ENCODE measurements at places on chromosomes 12 and 14. TPM values are rescaled to one million over a fixed set of nuclear protein-coding genes. Genes with fewer than 3 reads are reported as not detected.

The SLC6A15 gene
- polyA plus RNA-seq, result 0.68 TPM

The GALNT9 gene
- polyA plus RNA-seq, result 6.2 TPM

The NIN gene
- polyA plus RNA-seq, result 34.6 TPM

The FOXA1 gene
- 3.8 TPM for polyA plus RNA-seq

The AMDHD1 gene
- 1.3 TPM for polyA plus RNA-seq

The SLC35F4 gene
- polyA plus RNA-seq, result 3.1 TPM

The CDK17 gene
- polyA plus RNA-seq, result 37.4 TPM

The BLTP3B gene
- 26.7 TPM for polyA plus RNA-seq

The SPTSSA gene
- 36.3 TPM for polyA plus RNA-seq

The PLA2G1B gene
- 0.31 TPM for polyA plus RNA-seq

The AMHR2 gene
- polyA plus RNA-seq, result 0.13 TPM

The TSPAN9 gene
- polyA plus RNA-seq, result 95.0 TPM

The KRT6C gene
- polyA plus RNA-seq, result not detected

GRCh38 chr12:69639400-69640016 lies 28.8 kb upstream of the LRRC10 start:
- no peak for DNase-seq

DNA sequence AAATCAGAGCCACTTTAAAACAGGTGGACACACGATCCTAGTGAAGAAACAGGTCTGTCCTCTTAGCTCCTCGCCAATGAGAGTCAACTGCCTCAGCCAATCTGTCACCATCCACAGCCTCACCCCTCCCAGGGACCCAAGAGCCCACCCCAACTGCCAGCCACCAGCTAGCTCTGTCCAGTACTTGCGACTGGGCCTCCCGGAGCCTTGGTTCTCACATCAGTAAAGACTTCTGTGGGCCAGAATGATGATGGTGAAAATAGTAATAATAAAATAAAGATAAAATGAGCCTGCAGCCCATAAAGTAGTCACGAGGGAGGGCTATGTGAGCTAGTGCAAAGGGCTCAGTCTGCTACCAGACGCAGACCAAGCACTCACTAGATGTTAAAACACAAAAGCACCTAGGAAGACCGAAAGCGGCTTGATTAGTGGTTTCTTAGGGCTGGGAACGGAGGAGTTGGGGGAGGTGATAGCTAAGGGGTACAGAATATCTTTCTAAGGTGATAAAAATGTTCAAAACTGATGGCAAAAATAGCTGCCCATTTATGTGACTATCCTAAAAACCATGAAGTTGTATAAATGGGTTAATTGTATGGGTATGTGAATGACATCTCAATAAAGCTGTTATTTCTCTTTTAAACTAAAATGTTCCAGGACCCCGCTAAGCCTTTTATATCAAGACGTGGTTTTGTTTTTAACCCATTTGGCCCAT lies 39.8 kb downstream of the ACTN1 start:
- DNase-seq, result no peak

DNA sequence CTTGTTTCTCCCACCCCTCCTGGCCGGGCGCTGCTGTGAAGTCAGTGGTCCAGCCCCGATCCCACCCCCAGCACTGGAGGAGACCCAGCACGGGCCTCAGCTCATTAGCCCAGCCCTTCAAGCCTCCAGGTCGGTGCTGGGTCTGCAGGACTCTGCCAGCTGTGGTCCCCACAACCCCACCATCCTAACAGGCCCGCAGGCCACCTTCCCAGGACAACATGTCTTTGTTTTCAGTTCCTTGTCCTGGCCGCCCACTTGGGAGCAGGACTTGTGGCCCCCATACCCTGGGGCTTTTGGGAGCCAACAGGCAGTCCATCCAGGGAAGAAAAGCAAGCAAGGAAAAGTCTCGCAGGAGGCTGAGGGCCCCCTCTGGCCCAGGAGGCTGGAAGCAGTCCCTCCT lies 60.0 kb downstream of the HRK start:
- no peak for DNase-seq

DNA sequence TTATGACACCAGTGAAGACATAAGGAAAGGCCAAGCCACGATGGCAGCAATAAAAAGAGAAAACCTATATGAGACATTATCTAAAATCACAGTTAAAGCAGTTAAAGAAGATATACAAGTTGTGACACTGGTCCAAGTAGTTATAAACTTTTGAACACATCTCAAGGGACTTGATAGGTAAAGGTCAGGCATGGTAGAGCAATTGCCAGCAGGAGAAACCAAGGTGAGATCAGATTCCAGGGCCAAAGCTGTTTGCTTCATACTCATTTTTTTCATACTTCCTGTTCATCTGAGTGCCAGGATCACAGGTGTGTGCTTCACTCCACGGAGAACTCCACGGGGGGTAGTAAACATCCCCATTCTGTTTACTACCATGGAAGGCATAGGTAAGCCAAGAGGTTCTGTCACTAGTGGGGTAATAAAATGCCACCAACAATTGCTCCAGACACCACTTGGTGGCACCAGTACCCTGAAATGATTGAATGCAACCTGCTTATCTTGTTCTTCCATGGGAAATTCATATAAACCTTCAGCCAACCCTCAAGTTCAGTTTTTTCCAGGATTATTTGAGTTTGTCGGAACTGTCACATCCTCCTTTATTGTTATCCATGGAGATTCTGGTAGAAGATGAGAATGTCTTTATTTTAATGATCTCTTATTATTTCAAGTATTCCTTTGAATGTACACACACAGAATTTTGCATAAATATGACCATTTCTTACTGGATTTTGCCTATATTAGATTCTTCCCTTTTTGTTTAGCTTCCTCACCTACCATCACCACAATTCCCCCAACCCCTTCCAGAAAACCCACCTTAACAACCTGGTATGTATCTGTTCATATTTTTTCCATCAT lies 59.2 kb upstream of the TSPAN8 start:
- no peak for DNase-seq

DNA sequence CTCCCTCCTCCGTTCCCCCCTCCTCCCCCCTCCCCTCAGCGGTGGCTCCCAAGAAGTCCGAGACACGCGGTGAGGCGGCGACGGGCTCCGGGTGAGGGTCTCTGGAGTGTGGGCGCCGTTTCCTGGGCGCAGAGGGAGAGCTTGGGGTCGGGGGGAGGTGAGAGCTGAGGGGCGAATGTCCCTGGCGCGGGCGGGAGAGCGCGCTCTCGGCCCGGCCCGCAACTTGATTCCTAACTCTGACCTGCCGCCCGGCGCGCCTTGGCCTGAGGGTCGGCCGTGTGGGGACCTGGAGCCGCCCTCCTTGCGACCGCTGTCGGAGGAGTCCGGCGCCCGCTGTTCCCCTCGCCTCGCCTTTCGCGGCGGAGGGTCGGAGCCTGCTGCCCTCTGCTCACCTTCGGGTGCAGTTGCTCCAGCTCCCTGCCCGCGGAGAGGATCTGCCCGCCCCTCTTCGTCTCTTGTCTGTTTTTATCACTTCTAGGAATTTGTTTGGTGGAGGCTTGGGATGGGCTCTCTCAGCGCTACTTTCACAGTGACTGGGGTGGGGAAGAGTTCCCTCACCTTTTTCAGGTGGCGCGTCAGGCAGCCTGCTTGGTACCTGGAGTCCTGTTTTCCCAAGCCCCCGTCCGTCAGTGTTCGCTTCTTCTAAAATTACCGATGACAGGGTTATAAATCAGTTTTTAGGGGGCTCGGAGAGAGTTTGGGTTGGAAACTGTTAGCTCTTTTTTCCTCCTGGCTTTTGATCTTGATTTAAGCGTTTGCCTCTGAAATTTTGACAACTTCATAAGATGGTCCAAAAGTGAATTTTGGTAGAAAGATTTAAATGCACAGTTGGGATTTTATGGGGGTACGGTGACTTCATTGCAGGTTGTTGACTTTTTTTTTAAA lies 495 bp downstream of the ADIPOR2 start:
- DNase-seq, result peak; percentile 38

DNA sequence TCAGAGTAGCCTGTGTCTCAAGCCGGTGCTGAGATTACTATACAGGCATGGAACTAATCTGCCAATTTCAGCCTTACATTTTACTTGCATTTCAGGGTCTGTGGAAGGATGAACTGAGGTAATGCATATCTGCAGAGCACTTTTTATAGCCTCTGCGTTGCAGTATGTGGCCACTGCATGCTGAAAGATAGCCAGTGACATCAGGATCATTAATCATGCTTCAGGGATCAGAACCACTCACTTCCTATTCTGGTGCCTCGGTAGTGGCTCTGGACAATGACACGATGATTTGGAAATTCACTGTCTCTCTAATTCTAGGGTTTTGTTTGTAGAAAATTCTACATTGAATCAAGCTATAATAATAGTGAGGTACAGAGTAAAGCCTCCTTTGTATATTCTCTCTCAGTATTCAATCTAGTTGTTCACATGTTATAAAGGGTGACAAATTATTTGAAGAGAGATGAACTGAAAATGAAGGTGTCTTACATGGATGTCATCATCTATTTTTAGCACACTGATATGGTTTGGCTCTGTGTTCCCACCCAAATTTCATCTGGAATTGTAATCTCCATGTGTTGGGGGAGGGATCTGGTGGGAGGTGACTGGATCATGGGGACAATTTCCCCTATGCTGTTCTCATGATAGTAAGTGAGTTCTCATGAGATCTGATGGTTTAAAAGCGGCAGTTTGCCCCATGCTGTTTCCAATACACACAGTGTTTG lies 554.3 kb upstream of the MIS18BP1 start:
- DNase-seq, result no peak

DNA sequence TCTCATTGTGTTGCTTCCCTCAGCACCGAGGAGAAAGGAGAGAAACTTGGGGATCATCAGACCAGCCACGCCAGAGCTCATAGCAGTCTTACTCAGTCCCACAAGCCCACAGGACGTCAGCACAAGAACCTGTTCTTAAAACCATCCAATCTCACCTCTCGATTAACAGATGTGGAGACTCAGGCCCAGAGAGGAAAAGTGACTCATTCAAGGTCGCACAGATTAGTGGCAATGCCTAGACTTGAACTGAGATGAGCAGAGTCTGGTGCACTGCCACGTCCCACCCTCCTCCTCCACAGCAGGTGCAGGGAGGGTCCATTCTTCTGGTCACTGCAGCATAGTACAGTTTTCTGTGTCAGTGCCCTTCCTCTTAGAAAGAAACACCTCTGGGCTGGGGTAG lies 154.9 kb upstream of the PZP start:
- no peak for DNase-seq

DNA sequence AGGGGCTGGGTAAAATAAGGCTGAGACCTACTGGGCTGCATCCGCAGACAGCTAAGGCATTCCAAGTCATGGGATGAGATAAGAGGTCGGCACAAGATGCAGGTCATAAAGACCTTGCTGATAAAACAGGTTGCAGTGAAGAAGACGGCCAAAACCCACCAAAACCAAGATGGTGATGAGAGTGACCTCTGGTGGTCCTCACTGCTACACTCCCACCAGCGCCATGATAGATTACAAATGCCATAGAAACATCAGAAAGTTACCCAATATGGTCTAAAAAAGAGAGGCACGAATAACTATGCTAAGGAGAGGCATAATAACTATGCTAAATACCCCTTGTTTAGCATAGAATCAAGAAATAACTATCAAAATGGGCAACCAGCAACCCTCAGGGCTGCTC lies 46.2 kb upstream of the MAP3K9 start:
- DNase-seq, result no peak

DNA sequence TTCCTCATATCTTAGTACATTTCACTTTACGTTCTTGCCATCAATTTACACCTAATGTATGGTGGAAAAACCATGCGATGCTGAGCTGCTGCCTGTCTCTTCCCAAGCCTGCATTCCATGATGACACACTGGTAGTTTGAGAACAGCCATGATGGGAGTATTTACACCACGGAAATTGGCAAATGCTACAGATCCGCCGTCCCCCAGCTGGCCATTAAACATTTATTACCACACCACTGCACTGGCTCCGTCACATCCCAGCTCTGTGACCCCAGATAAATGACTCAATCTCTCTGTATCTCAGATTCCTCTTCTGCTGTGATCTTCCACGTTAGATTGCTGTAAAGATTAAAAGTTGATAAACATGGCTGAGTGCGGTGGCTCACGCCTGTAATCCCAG lies 13.9 kb downstream of the ESRRB start:
- DNase-seq, result no peak

DNA sequence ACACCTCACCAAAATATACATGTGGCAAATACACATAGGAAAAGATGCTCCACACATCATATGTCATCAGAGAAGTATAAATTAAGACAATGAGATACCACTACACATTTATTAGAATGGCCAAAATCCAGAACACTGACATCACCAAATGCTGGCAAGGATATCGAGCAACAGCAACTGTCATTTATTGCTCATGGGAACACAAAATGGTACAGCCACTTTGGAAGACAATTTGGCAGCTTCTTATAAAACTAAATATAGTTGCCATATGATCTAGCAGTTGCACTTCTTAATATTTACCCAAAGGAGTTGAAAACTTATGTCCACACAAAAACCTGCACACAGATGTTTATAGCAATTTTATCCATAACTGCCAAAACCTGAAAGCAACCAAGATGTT lies 7.0 kb upstream of the KCNK13 start:
- no peak for DNase-seq

- DNase-seq, result no peak
Measured at GRCh38 chr14:80681651-80682050, 259.9 kb downstream of the CEP128 start.

GRCh38 chr14:39880965-39881364 lies 448.7 kb upstream of the FBXO33 start:
- no peak for DNase-seq

DNA sequence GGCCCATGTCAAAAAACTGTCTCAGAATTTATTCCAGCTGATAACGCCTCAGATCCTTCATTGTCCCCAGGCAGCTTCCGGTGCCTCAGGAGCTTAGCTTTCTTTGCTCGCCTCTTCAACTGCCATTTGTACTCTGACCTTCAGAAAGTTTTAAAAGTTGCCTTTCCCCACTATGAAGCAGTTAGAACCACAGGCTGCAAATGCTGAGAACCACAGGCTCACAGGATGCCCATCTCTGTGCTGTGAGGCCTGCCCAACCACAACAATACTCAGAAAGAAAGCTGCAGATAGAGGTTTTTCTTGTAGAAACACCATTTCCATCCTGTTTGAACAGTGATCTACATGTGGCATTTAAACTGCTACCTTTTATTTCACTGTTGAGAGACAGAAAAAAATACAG lies 131.1 kb downstream of the PRKCH start:
- no peak for DNase-seq

GRCh38 chr12:129184127-129184928 lies 331.1 kb downstream of the GLT1D1 start:
- DNase-seq, result peak; percentile 13

- no peak for DNase-seq
Measured at GRCh38 chr14:59091976-59092375, 96.5 kb upstream of the DAAM1 start.

GRCh38 chr12:9343731-9344130 lies 135.5 kb upstream of the PZP start:
- DNase-seq, result no peak

GRCh38 chr14:104775073-104775489 lies 20.5 kb downstream of the AKT1 start:
- DNase-seq, result no peak

Measured in right renal cortex interstitium (tissue), 3 donors.